Cardiac septum (tissue), 1 donor: ENCODE measurements at places on chromosomes 4 and X. TPM values are rescaled to one million over a fixed set of nuclear protein-coding genes. Genes with fewer than 3 reads are reported as not detected.

- no peak for DNase-seq
Observed at GRCh38 chrX:111641969-111642368, 39.0 kb upstream of the ALG13 start.

DNA sequence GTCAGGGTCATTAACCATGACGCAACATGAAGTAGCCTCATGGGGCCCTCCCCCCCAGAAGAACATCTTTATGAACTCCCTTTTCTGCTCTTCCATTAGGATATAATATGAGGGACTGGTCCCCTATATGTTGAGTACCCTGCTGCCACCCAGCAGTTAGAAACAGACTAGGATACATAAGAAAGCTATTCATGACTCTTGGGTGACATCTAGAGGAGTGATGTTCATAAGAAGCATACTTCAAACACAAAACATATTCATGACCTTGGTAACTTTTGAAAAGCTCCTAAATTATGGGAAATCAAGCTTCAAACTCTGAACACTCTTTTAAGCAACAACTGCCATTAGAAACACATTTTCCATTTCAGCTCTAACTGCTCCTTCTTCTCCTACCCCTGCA is 155.2 kb upstream of the SPIN4 start:
- DNase-seq = no peak

- no peak for DNase-seq
Observed at GRCh38 chrX:109873983-109874382, 128.9 kb upstream of the TMEM164 start.

DNA sequence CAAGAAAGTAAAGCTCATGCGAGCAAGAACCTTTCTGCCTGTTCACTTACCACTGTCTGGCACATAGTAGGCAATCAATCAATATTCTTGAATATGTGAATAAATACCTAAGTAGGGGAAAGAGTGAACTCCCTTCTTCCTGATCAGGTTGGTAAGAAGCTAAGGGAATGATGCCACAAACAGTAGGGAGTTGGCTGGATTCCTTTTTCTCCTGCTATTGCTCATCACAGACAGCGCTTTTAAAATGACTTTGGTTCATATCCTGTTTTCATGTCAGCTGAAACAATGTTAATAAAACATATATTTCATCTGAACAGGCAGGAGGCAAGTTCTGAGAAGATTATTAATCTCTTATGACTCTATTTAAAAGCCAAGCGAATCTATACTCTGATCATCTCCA is 99.2 kb downstream of the NSUN7 start:
- DNase-seq = no peak

- DNase-seq = no peak
Observed at GRCh38 chrX:63934791-63935190, 149.8 kb upstream of the ARHGEF9 start.

GRCh38 chrX:98448524-98448923 is 1564.8 kb downstream of the RPA4 start:
- DNase-seq = no peak

GRCh38 chr4:116066711-116067245 is 953.4 kb upstream of the NDST4 start:
- no peak for DNase-seq

DNA sequence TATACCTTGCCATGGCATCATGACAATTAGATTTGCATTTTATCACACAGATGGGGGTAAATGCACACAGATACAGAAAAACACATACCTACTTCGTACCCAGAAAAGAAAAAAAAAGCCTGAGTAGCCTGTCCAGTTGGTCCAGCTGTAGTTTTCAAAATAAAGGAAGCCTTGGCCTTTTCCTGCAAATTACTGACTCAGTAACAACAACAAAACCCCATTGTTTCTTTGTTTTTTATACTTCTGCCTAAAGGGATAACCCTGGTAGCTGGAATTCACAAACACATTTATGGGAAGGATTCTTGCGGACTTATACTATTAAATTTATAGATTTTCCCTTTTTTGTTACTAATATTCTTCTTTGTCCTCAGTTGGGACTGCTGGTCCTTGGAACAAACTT is 156.4 kb upstream of the PCDH10 start:
- DNase-seq = no peak

GRCh38 chr4:90419124-90419711 is 292.0 kb downstream of the CCSER1 start:
- no peak for DNase-seq

DNA sequence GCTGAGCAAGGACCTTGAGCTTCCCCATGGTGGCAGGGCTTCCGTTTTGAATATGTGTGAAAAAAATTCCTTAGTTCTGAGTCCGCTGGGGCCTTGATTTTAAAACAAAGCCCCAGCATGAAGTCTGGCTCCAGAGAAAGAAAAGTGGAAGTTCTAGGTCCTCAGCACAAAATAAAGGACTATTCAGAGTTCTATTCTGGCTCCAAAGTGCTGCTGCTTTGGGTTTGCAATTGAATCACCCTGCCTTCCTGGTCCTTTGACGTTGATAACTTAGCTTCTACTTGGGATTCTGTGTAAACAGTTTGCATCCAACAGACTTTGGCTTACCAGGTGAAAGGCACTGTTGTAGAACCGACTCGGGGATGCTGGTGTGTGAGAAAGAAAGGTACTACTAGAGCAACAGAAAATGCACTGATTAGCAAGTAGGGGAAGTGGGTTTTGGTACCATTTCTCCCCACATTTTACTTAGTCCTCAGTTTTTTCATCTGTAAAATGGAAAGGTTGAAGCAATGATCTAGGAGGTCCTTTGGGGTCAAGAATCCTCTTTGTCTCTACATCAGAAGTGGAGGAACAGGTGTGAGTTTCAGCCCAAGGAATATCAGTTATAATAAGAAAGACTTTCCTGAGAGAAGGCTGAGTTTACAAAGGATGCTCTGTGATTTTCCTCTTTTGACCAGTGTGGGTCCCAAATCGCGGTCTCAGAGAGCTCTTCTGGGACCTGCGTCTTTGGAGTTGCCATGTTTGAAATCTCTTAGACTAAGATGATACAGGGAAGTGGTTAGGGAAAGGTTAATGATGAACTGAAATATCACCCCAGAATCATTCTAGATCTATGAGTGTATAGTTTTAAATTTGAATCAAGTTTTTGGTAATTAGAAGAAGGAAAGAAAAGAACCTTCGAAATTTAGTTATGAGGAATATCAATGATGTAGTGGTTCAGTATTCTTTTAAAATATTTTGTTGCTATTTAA is 28.2 kb downstream of the IGFBP7 start:
- no peak for DNase-seq

DNA sequence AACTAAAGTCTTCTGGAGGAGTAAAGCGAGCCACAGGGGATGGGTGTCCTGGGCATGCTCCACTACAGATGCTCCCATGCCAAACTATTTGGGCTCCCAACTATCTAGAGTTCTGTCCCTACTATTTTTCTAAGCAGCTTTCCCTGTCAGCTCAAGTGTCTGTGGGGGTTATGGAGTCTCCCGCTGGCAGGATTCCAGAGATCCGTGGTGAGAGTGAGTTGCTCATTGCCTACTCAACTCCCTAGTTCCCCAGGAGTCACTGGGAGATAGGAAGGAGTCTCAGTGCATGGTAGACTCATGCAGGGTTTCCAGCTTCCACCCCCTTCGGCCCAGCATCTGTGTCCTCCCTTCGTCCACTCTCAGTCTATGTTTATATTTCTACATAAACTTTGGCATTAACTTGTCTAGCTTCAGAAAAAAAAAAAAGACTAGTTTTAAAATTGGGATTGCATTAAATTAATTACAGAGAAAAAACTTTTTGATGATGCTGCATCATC is 55.1 kb upstream of the INPP4B start:
- no peak for DNase-seq

GRCh38 chr4:170080496-170080895 is 9.3 kb downstream of the AADAT start:
- DNase-seq = no peak

DNA sequence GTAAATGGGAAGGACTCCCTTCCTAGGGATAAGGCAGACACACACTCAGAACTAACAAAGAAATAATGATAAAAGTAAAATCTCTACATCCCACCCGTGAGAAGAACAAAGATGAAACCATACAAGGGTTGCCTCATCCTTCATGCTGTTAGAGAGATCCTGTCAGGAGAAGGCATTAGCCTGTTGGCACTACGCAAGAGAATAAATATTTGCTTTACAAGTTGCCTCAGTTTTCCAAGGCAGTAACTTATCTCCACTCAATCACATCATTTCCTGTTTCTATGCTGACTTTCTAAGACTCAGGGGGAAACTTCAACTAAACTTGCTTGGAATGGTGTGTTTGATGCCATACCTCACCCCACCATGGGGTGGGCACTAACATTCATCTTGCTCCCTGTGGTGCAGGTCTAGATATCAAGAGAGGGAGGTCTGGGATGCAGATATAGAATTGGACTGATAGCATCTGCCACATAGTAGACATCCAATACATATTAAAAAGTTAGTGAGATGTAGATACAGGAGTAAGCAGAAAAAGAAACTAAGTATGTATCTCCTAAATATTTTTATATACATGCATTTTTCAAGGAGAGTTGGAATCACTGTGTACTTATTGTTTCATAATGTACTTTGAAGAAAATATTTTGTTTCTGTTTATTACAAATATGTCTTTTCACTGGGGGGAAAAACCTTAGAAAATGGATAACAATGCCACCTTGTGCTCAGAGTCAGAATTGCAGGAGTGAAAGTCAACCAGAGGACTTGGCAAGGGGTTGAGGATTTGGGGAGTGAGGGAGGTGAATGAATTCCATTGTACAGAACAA is 57.2 kb upstream of the BEX4 start:
- DNase-seq = no peak

DNA sequence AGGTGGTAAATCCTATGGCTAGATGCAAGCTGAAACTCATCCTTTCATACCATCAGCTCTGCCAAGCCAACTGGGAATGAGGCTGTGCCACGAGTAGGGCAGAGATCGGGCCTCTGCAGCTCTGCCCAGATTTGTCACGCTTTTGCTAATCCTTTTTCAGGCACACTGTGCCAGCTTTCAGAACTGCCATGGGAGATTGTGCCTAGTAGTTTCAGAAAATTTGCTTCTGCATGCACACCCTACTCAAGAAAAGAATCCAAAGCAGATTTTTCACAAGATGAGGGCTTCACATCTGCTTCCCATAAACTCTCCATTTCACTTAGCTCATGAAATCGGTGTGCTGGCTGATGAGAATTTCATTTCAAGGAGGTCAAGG is 3.3 kb upstream of the ADH7 start:
- no peak for DNase-seq

- no peak for DNase-seq
Observed at GRCh38 chr4:3769642-3770184, 3.5 kb downstream of the ADRA2C start.

- no peak for DNase-seq
Observed at GRCh38 chrX:16142246-16142558, 18.8 kb downstream of the GRPR start.

DNA sequence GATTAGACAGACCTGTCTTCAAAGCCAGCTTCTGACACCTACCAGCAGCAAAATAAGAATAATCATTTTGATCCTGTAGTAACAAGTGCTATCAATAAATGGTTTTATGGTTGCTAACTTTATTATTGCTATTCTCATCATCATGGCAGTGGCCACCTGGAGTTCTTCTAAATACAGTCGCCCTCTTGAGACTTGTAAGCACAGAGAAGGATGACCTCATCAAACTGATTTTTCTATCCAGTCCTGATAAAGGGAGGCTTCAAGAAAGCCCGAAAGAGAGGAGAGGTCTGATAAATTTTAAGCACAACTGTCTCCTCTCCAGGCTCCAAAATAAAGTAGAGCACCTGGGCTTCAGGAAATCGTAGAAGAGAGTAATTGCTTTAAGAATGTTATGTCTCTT is 286.4 kb downstream of the USP46 start:
- no peak for DNase-seq

DNA sequence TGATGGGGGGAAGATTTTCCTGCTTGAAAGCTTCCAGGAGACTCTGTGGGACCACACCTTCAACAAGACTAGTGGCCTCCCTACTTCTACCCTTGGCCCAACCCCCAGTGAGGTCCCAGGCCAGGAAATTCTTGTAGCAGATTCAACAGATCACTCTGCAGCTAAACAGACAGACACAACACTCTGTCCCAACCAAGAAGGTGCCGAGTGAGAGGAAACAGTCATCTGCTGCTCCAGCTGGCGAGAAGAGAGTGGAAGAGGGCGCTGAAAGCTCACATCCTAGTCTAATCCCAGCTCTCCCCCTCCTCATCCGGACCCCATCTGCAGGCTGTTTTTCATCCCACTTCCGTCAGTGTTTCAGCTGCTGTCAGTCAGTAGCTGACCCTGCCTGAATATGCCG is 63.4 kb downstream of the CHRDL1 start:
- DNase-seq = no peak

DNA sequence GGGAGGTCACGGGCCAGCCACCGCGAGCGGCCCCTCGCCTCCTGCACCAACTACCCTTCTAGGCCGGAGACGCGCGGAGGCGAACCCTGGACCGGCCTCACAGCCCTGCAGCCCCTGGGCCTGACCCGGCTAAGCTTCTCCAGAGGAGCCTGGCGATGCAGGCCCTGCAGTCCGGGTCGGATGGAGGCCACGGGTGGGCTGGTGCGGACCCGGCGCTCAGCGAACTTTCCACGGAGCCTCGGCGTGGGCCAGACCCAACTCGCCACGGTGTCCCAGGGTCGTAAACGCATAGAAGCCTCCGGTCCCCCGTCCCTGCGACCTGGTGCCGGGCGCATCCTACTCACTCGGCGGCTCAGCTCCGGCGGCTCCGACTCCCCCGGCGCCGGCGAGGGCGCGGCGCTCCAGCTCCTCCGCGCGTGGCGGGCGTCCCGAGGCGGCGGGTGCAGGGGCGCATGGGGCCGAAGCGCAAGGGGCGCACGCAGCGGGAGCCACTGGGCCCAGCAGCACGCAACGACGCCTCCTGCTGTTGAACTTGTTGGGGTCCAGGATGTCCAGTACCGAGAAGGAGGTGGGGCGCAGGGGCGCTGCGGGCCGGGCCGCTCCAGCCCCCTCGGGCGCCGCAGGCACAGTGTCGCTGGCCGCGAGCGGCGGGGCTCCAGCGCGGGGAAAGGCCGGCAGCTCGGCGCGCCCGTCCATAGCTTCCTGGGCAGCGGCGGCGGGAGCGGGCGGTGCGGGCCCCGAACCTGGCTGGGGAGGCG is 427 bp downstream of the NKX1-1 start:
- peak; percentile 57 for DNase-seq

DNA sequence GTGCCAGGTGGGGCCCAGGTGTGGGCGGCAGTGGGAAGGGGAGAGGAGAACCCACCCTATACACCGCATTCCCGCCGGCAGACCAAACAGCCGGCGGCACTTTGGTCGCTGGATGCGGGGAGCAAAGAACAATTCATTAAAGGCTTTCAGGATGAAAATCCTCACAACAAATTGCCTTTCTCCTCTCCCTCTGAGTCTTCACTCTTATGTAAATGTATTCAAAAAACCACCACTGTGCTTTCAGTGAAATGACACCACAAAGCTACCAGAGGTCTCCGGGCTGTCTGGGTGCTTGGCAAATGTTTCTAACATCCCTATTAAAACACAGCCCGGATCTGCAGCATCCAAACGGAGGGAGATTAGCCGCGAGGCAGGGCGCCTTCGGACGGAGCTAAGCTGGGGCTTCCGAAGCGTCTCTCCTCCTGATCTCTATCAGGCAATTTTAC is 171.8 kb upstream of the TBL1X start:
- no peak for DNase-seq

The PF4V1 gene
- not detected for total RNA-seq

The AADAT gene
- total RNA-seq = 2.0 TPM

The SLC26A1 gene
- total RNA-seq = 0.22 TPM

The SRP72 gene
- 43.4 TPM for total RNA-seq

The GJB1 gene
- total RNA-seq = not detected

The FREM3 gene
- total RNA-seq = not detected

The MAGEA2B gene
- not detected for total RNA-seq

The PNMA5 gene
- not detected for total RNA-seq

The MAD2L1 gene
- total RNA-seq = 1.9 TPM

The C4orf50 gene
- total RNA-seq = 0.03 TPM

The TEX13A gene
- not detected for total RNA-seq
